Mucosa of gallbladder (tissue), 1 donor: ENCODE measurements at places on chromosomes 16 and 17. TPM values are rescaled to one million over a fixed set of nuclear protein-coding genes. Genes with fewer than 3 reads are reported as not detected.

Gene CASKIN1
- 0.58 TPM for total RNA-seq

Gene GALNS
- 56.1 TPM for total RNA-seq

Gene P4HB
- total RNA-seq: 611 TPM

Gene CCT6B
- total RNA-seq: 1.2 TPM

Gene EPN3
- total RNA-seq: 92.7 TPM

Gene TMEM219
- total RNA-seq: 167 TPM

Gene MED31
- total RNA-seq: 16.9 TPM

Gene BLTP2
- total RNA-seq: 161 TPM

Gene SEPTIN12
- total RNA-seq: not detected

Gene PRSS21
- total RNA-seq: 4.4 TPM

Gene CSH1
- total RNA-seq: not detected

Gene LPO
- not detected for total RNA-seq

Gene FADS6
- total RNA-seq: 0.12 TPM

Gene PIK3R6
- 2.8 TPM for total RNA-seq

Gene PERCC1
- total RNA-seq: not detected

Gene ITGB4
- 317 TPM for total RNA-seq

Gene NLRC3
- 4.0 TPM for total RNA-seq

Gene FOXJ1
- total RNA-seq: not detected

Gene IGFALS
- total RNA-seq: 29.3 TPM

Gene RNF227
- total RNA-seq: 3.5 TPM

Gene NOG
- total RNA-seq: 0.20 TPM

Gene SPN
- total RNA-seq: 9.0 TPM

Gene CCL14
- 43.3 TPM for total RNA-seq

Gene ARSG
- total RNA-seq: 2.0 TPM

Gene EVPLL
- 0.14 TPM for total RNA-seq

Gene MPP2
- 7.0 TPM for total RNA-seq

Gene ANKFN1
- 1.3 TPM for total RNA-seq

Gene IL32
- 134 TPM for total RNA-seq

Gene ZCCHC14
- 25.1 TPM for total RNA-seq

Gene NGFR
- 10.3 TPM for total RNA-seq

Gene KRT32
- not detected for total RNA-seq

Gene SKA2
- total RNA-seq: 20.4 TPM

Gene CAPNS2
- 0.55 TPM for total RNA-seq

Gene IRX5
- total RNA-seq: 0.12 TPM

Gene IKZF3
- total RNA-seq: 5.8 TPM

Gene YPEL2
- total RNA-seq: 75.2 TPM

Gene SCARF1
- 13.2 TPM for total RNA-seq

Gene CPHXL2
- not detected for total RNA-seq

Gene WSCD1
- 2.6 TPM for total RNA-seq

Gene SLC35G6
- total RNA-seq: not detected

Gene ATP2A1
- total RNA-seq: 0.83 TPM

Gene FOXL1
- 8.2 TPM for total RNA-seq

Gene NPIPA3
- 2.3 TPM for total RNA-seq

Gene CX3CL1
- total RNA-seq: 19.7 TPM

Gene ARMC7
- total RNA-seq: 20.2 TPM

Gene RNF166
- 28.4 TPM for total RNA-seq

Gene ITGA2B
- 2.9 TPM for total RNA-seq

Gene ZNF75A
- 25.9 TPM for total RNA-seq

Gene NPIPA7
- 7.5 TPM for total RNA-seq

Gene NOL11
- 24.9 TPM for total RNA-seq

Gene RUNDC3A
- total RNA-seq: 1.4 TPM

Gene CYGB
- total RNA-seq: 14.7 TPM

Gene TMEM235
- not detected for total RNA-seq

Gene PYDC1
- not detected for total RNA-seq
